ENCODE measurements at places on chromosomes 4 and X. TPM values are rescaled to one million over a fixed set of nuclear protein-coding genes. Genes with fewer than 3 reads are reported as not detected.

PCDH19 gene
- polyA plus RNA-seq = 0.75 TPM

TMPRSS11D gene
- polyA plus RNA-seq = not detected

XAGE2 gene
- polyA plus RNA-seq = not detected

GRCh38 chrX:112874614-112875013, 34.0 kb upstream of the AMOT start:
- DNase-seq = no peak

GRCh38 chrX:5775846-5776430, 452.7 kb downstream of the NLGN4X start:
- DNase-seq = no peak

DNA sequence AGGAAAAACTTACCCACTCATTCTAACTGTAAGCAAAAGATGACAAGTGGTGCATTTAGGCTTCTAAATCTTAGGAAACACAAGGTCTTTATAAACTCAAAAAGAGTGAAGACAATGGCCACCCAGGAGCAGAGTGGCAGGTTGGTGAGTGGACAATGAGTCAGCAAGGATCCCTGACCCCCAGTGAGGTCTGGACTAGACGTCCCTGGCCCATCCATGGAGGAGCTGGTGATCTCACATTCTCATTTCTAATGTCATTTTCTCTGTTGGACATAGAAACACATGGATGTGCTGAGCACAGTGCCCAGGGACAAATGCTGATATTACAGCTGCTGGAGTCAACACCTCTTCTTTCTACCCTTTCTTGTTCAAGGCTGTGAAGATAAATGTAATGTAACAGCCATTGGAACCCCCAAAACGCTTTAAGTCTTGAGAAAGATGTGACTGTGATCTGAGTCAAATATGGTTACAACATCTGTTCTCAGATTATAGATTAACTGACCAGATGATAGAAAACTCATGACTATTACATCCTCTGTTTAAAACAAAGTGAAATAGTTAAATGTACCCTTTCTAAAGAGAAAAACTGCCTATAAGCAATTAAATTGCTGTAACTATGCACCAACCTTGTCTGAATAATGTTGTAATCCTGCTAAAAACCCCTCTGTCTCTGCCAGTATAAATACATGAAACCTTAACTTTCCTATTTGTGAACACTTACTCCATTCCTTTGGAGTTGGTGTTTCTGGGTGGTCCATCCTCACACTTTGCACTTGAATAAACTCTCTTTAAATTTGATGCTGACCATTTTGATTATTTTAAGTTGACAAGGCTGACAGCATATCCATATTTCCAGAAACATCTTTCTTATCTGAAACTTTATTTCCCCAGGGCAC, 92.7 kb downstream of the USP46 start:
- no peak for DNase-seq
